Right cardiac atrium (tissue), 5 donors: ENCODE measurements at places on chromosomes 6 and 20. TPM values are rescaled to one million over a fixed set of nuclear protein-coding genes. Genes with fewer than 3 reads are reported as not detected.

SLC17A3 gene
- polyA plus RNA-seq = not detected

SCGN gene
- polyA plus RNA-seq = 6.0 TPM

MAP3K5 gene
- polyA plus RNA-seq = 2.8 TPM

SDHAF4 gene
- 28.1 TPM for polyA plus RNA-seq

TGM2 gene
- 447 TPM for polyA plus RNA-seq

CASS4 gene
- polyA plus RNA-seq = 0.34 TPM

COX7A2 gene
- polyA plus RNA-seq = 2,071 TPM

- no peak for DNase-seq
Observed at GRCh38 chr6:145836170-145836569, 21.6 kb upstream of the FBXO30 start.

GRCh38 chr6:18327626-18328025 lies 59.5 kb upstream of the RNF144B start:
- peak; percentile 62 for DNase-seq

- DNase-seq = no peak
Observed at GRCh38 chr6:148495029-148495428, 152.4 kb downstream of the SASH1 start.

DNA sequence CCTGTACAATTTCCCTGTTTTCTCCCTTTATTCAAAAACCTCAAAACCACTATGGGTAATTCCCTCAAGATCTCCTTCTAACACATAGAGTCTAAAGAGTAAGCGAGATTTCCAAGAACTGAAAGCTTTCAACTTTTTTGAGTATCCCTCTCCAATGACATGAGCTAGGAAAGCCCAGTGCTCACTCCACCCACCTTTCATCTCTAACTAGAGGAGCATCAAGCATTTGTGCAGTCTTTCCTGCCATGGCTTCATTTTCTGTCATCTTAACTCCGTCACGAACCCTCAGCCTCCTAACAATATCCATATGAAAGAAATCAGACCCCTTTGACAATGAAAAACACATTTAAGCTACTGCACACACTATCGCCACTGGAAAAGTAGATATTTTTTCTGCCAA lies 91.9 kb upstream of the SUPT3H start:
- no peak for DNase-seq

GRCh38 chr20:2023151-2023550 lies 29.3 kb upstream of the PDYN start:
- DNase-seq = no peak

GRCh38 chr20:3658716-3659491 lies 4.3 kb downstream of the GFRA4 start:
- no peak for DNase-seq

DNA sequence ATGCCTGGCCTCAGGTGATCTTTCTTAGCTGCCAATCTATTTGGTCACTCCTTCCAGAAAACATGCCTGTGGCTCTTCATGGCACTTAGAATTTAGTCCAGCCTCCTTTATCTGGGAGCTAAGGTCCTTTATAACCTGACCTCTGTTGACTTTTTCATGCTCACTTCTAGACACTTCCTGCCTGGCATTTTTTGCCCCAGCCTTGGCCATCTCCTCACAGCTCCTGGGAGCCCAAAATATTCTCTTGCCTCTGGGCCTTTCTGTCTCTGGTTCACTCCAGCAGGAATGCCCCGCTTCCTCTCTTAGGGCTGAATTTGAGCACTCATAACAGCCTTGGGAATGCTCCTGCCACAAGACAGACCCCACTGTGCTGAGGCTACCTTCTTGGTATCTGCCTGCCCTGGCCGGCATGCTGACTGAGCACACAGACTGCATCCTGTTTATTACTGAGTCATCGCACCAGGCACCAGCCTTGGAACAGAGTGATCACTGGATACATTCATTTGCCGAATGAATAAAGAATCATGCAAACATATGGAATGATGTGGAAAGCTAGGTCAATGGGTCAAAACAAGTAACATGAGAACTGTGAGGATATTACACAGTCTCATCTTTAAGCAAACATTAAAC lies 5.8 kb upstream of the EEF1E1 start:
- DNase-seq = no peak

DNA sequence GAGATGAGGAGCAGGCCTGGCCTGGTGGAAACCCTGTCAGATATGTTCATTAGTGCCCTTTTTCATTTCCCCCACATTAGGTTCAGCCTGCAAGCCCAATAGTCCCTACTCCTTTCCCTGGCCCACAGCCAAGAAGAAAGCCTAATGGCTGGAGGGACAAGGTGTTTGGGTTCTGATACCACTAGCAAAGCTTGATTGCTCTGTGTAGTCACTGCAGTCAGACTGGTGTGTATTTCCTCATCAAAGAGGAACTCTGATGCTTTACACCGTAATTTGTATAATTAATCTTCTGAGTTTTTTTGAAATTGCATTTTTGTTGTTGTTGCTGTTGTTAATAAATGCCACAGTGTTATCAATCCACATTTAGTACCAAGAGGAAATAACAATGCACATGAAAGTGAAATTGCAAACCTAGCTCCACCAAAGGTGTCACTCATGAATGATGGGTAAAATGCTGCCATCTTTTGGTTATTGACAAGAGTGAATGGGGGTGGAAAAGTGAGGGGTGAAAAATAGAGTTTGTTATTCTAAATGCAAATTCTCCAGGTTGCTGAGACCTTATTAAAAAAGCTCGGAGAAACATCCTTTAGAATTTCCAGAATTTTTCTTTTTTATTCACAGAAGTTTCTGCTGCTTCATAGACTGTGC lies 320.2 kb upstream of the POU3F2 start:
- no peak for DNase-seq

GRCh38 chr6:106170030-106170791 lies 84.1 kb downstream of the PRDM1 start:
- no peak for DNase-seq

- no peak for DNase-seq
Observed at GRCh38 chr20:23773127-23773526, 22.4 kb upstream of the CST1 start.

GRCh38 chr6:106110164-106110826 lies 24.2 kb downstream of the PRDM1 start:
- DNase-seq = no peak

- DNase-seq = no peak
Observed at GRCh38 chr6:167569041-167569805, 244.3 kb downstream of the TTLL2 start.
